Lower leg skin (tissue), 4 donors: ENCODE measurements at places on chromosomes 1 and 21. TPM values are rescaled to one million over a fixed set of nuclear protein-coding genes. Genes with fewer than 3 reads are reported as not detected.

The HPDL gene
- 0.65 TPM for total RNA-seq

The NECTIN4 gene
- total RNA-seq: 239 TPM

The CYP4A11 gene
- not detected for total RNA-seq

The C1QB gene
- 54.6 TPM for total RNA-seq

DNA sequence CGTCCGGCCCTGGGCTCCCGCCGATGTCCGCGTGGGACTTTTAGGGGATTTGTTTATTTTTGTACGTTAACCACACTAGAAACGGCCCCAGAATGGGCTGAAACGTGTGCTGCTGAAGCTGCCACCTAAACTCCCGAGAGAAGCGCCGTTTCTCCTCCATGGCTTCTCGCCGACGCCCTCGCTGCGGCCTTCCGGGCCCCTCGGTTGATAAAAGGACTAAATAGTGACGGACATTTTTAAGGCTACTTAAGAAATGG, 678 bp upstream of the PTTG1IP start:
- no peak for DNase-seq

DNA sequence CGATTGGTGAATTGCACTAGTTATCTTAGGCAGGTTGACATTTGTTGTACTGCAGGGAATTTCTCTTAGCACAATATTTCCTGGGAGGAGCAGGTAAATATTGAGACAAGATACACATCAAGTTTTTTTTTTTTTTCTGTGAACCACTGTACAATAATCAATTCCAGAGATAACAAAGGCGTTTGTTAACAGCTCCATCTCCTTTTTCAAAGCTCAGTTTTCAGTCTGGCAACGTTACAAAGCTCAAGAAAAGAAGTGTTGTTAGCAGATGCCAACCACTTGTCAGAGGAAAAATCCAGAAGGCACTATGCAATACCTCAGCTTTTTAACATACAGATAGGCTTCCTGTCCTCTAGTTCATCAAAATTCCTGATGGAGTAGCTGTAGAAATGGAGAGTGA, 40.9 kb upstream of the DAB1 start:
- DNase-seq: no peak

- no peak for DNase-seq
Observed at GRCh38 chr1:36137776-36138175, 11.5 kb downstream of the TRAPPC3 start.

DNA sequence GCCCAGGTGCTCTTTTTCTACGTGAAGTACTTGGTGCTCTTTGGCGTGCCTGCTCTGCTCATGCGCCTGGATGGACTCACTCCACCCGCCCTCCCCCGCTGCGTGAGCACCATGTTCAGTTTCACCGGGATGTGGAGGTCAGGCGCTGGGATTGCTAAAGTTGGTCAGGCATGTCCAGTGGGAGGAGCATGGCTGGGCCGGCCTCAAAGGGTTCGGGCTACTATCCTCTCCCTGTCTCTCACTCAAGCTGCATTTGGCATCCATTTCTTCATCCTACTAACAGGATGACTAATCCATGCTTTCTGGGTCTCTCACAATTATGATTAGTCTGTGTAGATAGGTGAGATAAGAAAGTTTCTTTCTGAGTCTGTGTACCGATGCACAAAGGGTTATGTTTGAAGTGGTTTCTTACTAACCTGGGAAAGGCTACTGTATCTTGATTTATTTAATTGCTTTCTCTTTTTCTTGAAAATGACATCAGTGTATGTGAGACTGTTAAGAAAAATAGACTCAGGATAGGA, 135.9 kb downstream of the HHAT start:
- no peak for DNase-seq

DNA sequence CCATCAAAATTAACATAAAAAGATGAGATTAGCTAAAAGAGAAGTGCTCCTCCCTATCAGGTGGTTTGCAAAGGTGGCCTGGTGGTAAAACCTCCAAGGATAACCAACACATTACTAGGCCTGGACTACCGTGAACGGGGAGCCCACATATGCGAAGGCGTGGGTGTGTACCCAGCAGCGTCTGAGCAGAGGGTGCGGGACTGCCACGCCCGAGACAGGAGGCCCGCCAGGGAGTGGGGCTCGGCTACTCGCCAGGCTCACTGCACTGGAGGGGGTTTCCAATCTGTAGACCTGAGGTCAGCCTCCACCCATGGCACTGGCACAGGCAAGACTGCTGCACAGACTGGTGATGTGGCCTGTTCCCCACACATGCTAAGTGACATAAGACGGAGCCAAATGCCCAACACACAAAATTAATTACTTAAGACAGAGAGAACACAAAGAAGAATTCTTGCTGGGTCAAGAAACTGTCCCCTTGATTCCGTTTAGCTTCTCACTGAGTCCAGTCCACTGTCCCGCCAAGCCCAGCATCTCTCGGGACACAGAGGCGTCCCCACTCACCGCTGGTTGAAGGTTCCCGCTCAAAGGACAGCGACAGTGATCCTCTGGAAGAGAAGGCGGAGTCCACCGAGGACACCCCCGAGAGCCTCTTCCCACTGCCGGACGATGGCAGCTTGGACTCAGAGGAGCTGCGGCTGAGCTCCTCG, 23.4 kb downstream of the RIPK4 start:
- no peak for DNase-seq

GRCh38 chr21:33657124-33657820, 15.0 kb downstream of the ITSN1 start:
- DNase-seq: no peak

DNA sequence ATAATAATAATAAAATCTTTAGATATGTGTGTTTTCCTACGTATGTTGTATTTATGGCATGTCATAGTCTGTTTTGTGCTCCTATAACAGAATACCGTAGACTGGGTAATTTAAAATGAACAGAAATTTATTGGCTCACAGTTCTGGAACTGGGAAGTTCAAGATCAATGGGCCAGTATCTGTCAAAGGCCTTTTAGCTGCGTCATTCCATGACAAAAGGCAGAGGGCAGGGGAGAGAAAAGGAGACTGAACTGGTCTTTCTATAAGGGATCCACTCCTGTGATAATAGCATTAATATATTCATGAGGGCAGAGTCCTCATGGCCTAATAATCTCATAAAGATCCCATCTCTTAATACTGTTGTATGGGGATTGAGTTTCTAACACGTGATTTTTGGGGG, 7.1 kb upstream of the SFT2D2 start:
- DNase-seq: no peak

DNA sequence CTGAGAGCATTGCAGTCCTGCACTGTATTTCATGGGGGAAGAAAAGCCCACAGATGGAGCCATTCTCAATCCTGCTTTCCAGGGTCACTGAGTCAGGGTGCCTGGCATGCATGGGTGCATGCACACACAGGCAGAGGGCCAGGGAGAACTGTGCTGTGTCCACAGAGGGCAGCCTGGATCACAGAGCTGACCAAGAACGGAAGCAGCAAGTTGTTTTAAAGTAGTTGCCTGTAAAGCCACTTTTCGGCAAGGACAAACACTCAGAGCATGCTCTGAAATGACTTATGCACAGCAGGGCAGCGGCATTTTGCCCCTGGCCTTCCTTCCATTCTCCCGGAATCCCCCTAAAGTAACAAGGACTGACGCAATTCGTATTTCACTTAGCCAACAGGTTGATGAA, 3.6 kb downstream of the ERG start:
- DNase-seq: no peak

DNA sequence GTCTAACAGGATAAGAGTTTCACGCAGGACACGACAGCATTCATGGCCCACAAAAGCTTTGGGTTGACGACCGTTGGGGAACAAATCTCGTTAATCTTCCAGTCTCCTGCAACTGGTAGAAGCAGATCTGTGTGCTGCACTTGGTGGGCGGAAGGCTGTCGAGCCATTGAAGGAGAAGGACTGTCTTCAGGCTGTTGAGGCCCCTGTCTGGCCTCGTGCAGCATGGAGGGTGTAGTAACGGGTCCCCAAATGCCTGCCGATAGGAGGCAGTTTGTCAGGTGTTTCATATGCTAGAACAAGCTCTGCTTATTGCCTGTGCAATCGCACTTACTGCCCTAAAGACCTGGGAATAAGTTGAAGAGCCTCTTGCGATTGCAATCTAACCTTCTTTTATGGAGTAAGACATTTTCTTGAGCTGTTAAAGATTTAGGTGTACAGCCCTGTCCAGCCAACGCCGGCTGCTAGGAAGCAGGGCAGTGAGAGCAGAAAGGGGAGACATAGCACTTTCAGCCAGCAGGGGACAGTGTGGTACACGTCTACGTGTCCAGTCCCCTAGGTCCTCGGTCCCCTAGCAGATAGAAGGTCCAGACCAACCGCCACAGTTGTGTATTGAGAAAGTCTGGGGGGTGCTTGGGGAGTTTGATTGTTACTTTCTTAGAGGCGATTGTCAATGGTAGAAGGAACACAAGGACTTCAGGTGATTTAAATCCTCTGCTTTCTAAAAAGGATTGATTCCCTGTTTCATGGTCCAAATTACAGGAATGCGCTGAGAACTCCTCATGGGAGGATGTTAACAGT, 102.3 kb upstream of the TMPRSS2 start:
- DNase-seq: peak; percentile 83

DNA sequence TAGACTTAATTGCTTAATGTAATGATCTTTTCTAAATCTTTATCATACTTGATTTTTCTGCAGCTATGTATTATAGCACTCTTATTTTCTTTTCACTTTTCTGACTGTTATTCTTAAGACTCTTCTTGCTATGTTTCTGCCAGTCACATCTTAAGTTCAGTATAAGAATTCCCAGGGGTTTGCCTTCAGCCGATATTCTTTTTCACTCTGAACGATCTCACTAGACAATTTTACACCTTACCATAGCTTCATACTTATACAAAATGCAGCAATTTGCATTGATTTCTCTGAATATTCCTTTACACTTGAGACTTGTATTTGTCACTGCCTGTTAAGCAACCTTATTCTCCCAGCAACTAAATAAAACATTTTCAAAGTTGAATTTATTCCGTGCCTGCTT, 242.5 kb upstream of the OLFM3 start:
- DNase-seq: no peak

DNA sequence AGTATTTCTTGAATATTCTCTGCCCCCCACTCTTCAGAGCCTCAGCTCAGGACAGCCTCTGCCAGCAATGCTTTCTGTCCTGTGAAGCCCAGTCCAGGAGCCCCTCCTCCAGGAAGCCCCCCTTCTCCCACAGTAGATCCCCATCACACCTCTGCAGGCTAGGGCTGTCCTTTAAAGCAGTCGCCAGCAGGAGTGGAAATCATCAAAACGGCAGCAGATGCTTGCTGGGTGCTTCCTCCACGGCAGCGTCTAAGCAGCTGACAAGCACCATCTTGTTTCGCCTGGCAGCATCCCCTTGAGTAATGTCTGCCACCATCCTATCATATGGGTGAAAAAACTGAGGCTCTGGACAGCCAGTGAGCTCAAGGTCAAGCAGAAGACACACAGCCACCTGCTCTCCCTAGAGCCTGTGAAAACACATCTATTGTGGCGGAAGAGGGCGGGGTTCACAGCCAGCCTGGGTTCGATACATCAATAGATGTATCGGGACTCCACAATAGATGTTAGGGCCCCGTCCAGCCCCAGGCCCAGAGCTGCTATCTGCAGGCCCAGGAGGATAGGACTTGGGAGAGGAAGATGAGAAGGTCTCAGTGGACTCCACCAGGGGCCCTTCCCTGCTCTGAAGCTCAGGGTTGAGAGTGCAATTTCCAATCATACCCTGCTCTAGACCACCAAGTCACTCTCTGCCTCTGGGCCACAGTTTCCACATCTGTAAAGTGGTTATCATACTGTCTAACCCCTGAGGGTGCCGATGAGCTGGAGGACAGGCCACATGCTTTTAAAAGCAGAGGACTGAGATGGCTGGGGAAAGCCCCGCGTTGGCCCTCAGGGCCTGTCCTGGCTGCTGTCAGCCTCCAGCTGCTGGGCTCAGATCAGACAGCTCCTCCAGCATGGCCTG, 17.5 kb downstream of the RUNX3 start:
- DNase-seq: no peak
